ENCODE measurements at places on chromosomes 1 and 21. TPM values are rescaled to one million over a fixed set of nuclear protein-coding genes. Genes with fewer than 3 reads are reported as not detected.

The GBP7 gene
- total RNA-seq = not detected

DNA sequence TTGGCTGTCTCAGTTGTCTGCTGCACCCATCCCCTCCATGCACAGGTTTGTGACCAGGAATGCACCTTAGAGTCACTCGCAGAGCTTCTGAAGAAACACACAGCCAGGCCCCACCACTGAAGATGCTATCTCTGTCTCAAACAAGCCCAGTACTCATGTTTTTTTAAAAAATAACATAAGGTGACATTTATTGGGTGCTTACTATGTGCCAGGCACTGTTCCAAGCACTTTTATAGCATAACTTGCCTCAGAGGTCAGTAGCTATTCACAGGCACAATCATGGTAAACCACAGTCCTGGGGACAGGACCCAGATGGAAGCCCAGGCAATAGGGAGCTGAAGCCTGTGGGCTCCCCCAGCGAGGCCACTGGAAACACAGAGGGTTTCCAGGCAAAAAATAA, 8.8 kb upstream of the ATP13A2 start:
- DNase-seq = no peak

The OR2L3 gene
- total RNA-seq = not detected

The OR2G6 gene
- not detected for total RNA-seq

DNA sequence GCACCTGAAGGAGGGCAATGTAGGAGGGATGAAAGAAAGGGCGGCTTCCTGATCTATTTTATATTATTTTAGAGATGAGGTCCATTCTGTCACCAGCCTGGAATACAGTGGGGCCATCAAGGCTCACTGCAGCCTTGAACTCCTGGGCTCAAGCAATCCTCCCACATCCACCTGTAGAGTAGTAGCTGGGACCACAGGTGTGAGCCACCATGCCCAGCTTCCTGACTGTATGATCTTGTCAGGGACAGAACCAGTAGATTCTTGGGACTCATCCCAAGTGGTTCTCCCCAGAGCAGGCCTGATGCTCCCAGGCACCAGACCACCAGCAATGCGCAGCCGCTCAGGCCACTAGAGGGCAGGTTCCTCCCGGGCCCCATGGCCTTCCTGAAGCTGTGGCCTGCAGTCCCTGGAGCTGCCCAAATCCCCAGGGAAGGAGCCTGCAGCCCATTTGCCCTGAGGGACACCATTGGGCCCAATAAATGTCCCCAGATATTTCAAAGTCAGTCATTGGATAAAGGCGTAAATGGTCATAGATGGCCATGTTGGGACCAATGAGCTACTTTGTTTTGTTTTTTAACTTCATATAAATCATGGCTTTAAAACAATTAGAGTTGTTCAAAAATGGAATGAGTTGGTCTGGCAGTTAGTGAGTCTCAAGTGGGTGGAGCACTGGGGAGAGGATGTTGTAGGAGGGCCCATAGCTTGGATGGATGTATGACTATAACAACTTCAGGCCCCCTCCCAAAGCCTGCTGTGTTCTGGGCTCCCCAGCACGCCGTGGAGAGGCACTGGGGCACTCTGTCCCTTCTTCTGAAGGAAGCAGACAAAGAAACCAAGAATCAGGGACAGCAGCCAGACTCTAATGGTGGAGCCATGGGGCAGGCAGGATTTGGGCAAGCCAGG, 44.7 kb upstream of the GOLT1A start:
- peak; percentile 64 for DNase-seq

DNA sequence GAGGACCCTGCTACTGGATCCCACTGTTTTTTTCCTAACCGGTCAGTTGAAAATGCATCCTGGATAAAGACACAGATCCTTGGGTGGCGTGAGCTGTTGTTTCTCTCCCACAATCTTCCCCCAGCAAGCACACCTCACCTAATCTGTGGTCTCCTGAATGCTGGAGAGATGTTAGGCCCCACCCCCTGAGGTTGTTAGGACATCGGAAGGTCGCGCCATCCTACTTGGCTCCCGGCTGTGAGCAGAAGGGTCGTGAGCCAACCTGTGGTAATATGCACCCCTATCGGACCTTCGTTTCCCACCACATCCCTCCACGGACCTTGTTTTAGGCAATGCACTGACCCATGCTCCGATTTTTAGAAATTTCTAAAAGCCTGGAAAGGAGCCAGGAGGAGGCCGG, 89.9 kb upstream of the IPO9 start:
- DNase-seq = no peak

The ZNF669 gene
- total RNA-seq = 11.3 TPM

Measured in H4 (cell line).